ENCODE measurements at places on chromosomes 6 and 20. TPM values are rescaled to one million over a fixed set of nuclear protein-coding genes. Genes with fewer than 3 reads are reported as not detected.

CST2 gene
- total RNA-seq: not detected

SLC22A3 gene
- total RNA-seq: 19.3 TPM

PSMB1 gene
- total RNA-seq: 265 TPM

EPB41L1 gene
- total RNA-seq: 12.0 TPM

APMAP gene
- 61.8 TPM for total RNA-seq

RNF182 gene
- 2.3 TPM for total RNA-seq

MYMX gene
- total RNA-seq: not detected

ELOVL4 gene
- 3.3 TPM for total RNA-seq

SEC23B gene
- 74.4 TPM for total RNA-seq

GPLD1 gene
- 0.14 TPM for total RNA-seq

STMN3 gene
- total RNA-seq: 41.1 TPM

Measured in placental pericyte (primary cell).